Hepatocyte (in vitro differentiated cells): ENCODE measurements at places on chromosomes 1 and 21. TPM values are rescaled to one million over a fixed set of nuclear protein-coding genes. Genes with fewer than 3 reads are reported as not detected.

DNA sequence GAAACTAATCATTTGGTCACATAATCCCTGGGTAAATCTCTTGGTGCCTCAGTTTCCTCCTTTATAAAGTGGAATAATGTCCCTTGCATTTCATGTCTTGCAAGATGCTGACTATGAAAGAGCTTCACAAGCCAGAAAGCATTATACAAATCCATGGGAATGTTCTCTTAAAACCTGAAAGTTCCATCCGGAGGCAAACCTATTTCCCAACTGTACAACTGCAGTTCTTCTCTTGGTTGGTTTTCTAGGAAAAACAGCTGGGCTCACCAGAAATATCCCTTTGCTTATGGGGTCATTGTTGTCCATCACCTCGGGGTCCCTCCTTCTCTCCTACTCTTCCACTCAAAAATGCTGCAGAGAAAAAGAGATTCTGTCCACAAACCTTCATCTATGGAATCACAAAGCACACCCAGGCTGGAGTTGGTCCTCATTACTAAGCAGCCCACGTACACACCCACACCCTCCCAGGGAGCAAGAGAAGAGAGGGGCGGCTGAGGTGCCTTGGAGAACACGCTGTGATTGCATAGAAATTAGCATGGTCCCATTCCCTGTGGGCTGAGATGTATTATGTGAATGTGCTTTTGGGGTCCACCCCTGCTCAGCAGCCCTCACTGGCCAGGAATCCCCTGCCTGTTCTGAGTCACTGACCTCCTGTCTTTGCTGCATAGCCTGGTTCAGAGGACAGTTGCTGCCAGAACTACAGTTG is 5.0 kb upstream of the PLXNA2 start:
- H3K27me3 ChIP-seq: no peaks in the 10 kb centered on the region
- H3K4me3 ChIP-seq: no peak overlapping the region
- DNase-seq: no peak
- peaks cover 21% of the 10 kb centered on the region for H3K4me1 ChIP-seq
- no peaks in the 10 kb centered on the region for H3K36me3 ChIP-seq
- no peak overlapping the region for H3K27ac ChIP-seq

DNA sequence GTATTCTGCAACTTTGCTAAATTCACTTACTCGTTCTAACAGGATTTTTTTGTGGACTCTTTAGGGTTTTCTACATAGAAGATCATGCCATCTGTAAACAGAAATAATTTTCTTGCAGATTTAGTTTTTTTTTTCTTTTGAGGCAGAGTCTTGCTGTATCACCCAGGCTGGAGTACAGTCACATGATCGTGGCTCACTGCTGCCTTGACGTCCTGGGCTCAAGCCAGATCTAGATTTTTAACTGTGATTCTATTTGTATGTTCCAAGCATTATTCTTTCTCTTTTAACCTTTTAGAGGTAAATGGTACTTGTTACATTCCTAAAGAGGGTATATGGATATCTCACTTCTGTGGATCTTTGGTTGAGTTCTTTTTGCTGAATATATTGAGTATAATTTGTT is 18.6 kb downstream of the FABP3 start:
- H3K4me1 ChIP-seq: no peaks in the 10 kb centered on the region
- no peak for DNase-seq
- no peaks in the 10 kb centered on the region for H3K27me3 ChIP-seq

Gene ACP6
- polyA plus RNA-seq: 29.9 and 47.1 TPM in 2 replicates

DNA sequence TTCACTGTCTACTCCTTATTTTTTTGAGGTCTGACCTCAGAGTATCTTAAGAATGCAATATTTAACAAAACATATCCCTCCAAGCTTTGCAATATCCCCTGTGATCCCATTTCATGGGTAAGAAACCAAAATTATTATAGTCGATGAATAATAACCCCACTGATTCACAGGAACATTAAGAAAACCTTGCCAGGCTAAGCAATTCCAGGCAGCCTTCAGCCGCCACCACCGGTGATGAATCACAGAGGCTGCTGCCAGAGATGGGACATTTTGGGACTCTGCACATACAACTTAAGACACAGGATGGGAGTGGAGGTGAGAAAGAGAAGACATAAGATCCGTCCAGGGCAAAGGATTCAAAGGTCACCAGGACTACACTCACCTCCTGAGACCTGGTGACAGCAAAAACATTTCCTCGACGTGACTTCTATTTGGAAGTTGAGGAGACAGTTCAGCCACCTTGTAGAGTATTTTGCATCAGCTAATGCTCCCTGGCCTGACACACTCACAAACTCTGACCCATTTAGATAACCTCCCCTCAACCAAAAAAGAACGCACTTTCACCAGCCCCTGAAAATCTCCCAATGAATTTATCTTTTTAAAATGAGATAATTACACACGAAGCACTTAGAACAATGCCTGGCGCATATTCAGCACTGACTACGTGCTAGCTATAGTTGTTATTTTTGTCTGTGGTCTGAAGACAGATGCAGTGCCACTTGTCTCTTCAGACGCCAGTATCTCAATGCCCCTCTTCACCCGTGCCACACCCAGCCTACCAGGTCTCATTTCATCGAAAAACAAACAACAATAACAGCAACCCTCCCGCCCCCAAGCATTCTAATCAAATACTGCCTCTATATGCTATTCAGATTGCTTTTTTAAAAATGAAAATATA is 17.8 kb upstream of the OVAAL start:
- DNase-seq: no peak
- H3K36me3 ChIP-seq: no peaks in the 10 kb centered on the region
- H3K4me1 ChIP-seq: no peaks in the 10 kb centered on the region
- no peak overlapping the region for H3K4me3 ChIP-seq
- H3K27ac ChIP-seq: no peak overlapping the region

Gene CHIA
- not detected in 2 replicates for polyA plus RNA-seq

Gene LCE3D
- polyA plus RNA-seq: not detected in 2 replicates

Gene KRTAP11-1
- not detected in 2 replicates for polyA plus RNA-seq

GRCh38 chr1:20551945-20552727 is at the start of gene FAM43B:
Gene FAM43B (plus strand): TSS chr1:20552573. CDS start chr1:20552974, 401 bp downstream.
- peak; percentile 80 for DNase-seq
- H3K4me3 ChIP-seq: peak within 1 kb of the TSS; percentile 36
- no peaks in the 10 kb centered on the region for H3K36me3 ChIP-seq
- peaks cover 16% of the 10 kb centered on the region for H3K4me1 ChIP-seq
